T-cell (primary cell): ENCODE measurements at places on chromosomes 3 and 15.

- no peak overlapping the region for H3K27ac ChIP-seq
- no peaks in the 10 kb centered on the region for H3K27me3 ChIP-seq
- H3K36me3 ChIP-seq = no peaks in the 10 kb centered on the region
- no peak for DNase-seq
- no peak overlapping the region for H3K4me3 ChIP-seq
These were observed 519.2 kb downstream of the NAALADL2 start for GRCh38 chr3:175378348-175378747.

- no peaks in the 10 kb centered on the region for H3K36me3 ChIP-seq
- peak overlapping the region; percentile 58 for H3K4me3 ChIP-seq
- DNase-seq = peak; percentile 3
- H3K27me3 ChIP-seq = no peaks in the 10 kb centered on the region
These were observed 1.4 kb downstream of the ZNF609 start for GRCh38 chr15:64461721-64462162.

- no peak for DNase-seq
- H3K4me1 ChIP-seq = no peaks in the 10 kb centered on the region
- no peak overlapping the region for H3K27ac ChIP-seq
These were observed 49.5 kb downstream of the SLC25A26 start for GRCh38 chr3:66270288-66270687.

- H3K36me3 ChIP-seq = peaks cover 5% of the 10 kb centered on the region
- no peaks in the 10 kb centered on the region for H3K27me3 ChIP-seq
- DNase-seq = no peak
- peak overlapping the region; percentile 99 for H3K27ac ChIP-seq
- H3K4me1 ChIP-seq = peaks cover 47% of the 10 kb centered on the region
These were observed 4.0 kb downstream of the B2M start for GRCh38 chr15:44715142-44715796.

- H3K4me3 ChIP-seq = no peak overlapping the region
- no peaks in the 10 kb centered on the region for H3K36me3 ChIP-seq
- peak overlapping the region; percentile 64 for H3K27ac ChIP-seq
- H3K4me1 ChIP-seq = peaks cover 4% of the 10 kb centered on the region
These were observed 30.7 kb downstream of the DENND4A start for GRCh38 chr15:65761210-65761926.

DNA sequence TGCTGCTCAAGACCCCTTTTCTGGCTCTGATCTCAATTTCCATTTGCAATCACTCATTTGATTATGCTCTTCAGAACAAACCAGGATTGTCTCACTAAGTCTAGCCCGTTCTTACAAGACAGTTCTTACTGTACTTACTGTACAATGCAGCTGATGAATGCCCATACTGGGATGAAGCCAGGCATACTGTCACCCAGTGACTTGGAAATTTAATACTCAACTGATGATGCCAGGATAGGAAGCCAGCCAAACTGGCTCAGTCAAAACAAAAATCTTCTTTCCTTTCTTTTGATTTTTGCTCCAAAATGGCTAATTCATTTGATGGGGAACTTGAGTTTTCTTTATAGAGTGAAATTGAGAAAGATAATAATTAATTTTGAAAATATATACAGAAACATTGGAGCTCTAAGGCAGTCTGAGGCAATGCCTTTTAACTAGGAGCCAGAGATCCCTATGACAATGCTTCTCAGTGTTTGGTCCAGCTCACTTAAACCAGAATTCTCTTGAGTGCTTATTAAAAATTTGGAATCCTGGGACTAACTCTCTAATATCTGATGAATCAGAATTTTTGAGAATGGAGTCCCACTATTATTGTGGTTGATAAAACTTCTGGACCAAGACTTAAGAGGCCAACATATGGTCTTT is 265.6 kb upstream of the THBS1 start:
- no peaks in the 10 kb centered on the region for H3K36me3 ChIP-seq
- no peak overlapping the region for H3K4me3 ChIP-seq
- H3K27me3 ChIP-seq = peaks cover 2% of the 10 kb centered on the region
- no peak for DNase-seq

- DNase-seq = peak; percentile 69
- H3K4me1 ChIP-seq = no peaks in the 10 kb centered on the region
- H3K4me3 ChIP-seq = peak within 1 kb of the TSS; percentile 58
- H3K36me3 ChIP-seq = no peaks in the 10 kb centered on the region
These were observed at the start of gene CACNA2D2 for GRCh38 chr3:50503504-50504342. Gene CACNA2D2, minus strand, starts transcription at chr3:50503634. Its CDS starts 211 bp downstream, at chr3:50503423.

GRCh38 chr3:37905987-37906674 is 44.5 kb downstream of the CTDSPL start:
- DNase-seq = no peak
- no peak overlapping the region for H3K4me3 ChIP-seq

- DNase-seq = no peak
- no peaks in the 10 kb centered on the region for H3K36me3 ChIP-seq
- H3K27ac ChIP-seq = no peak overlapping the region
- peaks cover 13% of the 10 kb centered on the region for H3K27me3 ChIP-seq
- no peak overlapping the region for H3K4me3 ChIP-seq
- no peaks in the 10 kb centered on the region for H3K4me1 ChIP-seq
These were observed 5.3 kb upstream of the HDAC11 start for GRCh38 chr3:13474776-13475303.

- H3K4me1 ChIP-seq = no peaks in the 10 kb centered on the region
- peaks cover 2% of the 10 kb centered on the region for H3K27me3 ChIP-seq
These were observed 119.6 kb downstream of the FMN1 start for GRCh38 chr15:33074942-33075341.

DNA sequence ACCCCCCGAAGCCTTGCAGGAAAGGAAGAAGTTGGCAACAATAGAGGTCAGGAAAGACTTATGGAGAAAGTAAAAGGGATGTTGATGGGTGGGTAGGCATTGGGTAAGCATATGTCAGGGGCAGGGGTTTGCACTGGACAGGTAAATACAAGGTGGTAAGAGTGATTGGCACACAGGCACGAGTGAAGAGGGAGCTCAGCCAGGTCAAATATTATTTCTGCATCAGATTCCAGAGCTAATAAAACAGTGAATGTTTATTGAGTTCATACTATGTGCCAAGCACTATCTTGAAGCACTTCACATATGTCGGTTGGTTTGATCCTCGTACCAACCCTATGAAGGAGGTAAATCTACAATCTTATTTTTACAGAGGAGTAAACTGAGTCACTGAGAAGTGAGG is 6.6 kb downstream of the CLSTN2 start:
- no peak for DNase-seq
- peaks cover under 1% of the 10 kb centered on the region for H3K27me3 ChIP-seq
- no peaks in the 10 kb centered on the region for H3K4me1 ChIP-seq
- H3K4me3 ChIP-seq = no peak overlapping the region
- H3K27ac ChIP-seq = no peak overlapping the region
- H3K36me3 ChIP-seq = no peaks in the 10 kb centered on the region

GRCh38 chr15:96200357-96200967 is 130.0 kb upstream of the NR2F2 start:
- H3K36me3 ChIP-seq = no peaks in the 10 kb centered on the region
- DNase-seq = no peak
- no peaks in the 10 kb centered on the region for H3K27me3 ChIP-seq
- H3K4me1 ChIP-seq = no peaks in the 10 kb centered on the region
- H3K27ac ChIP-seq = no peak overlapping the region
- no peak overlapping the region for H3K4me3 ChIP-seq

GRCh38 chr3:61980041-61980440 is 393.3 kb downstream of the FEZF2 start:
- no peak for DNase-seq
- H3K36me3 ChIP-seq = no peaks in the 10 kb centered on the region
- H3K27ac ChIP-seq = no peak overlapping the region
- H3K4me1 ChIP-seq = no peaks in the 10 kb centered on the region
- no peak overlapping the region for H3K4me3 ChIP-seq

DNA sequence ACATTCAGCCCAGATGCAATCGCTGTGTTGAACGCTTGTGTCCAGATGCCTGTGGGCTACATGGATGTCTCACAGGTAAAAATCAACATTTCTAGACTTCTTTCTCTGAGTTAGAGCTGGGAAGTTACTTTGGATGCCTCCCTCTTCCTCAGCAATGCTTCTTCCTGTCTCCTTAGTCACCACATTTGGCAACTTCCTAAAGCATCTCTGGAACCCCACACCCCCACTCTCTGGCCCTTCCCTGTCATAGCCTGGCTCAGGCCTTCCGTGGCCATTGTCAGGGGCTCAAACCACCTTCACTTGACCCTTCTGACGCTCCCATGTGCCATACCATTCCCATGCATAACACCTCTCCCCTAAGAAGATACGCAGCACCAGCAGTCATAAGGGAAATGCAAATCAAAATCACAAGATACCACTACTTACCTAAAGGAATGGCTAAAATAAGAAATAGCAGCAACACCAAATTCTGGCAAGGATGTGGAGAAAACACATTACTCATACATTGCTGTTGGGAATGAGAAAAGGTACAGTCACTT is 21.6 kb upstream of the RGMA start:
- H3K27ac ChIP-seq = no peak overlapping the region
- peaks cover 8% of the 10 kb centered on the region for H3K4me1 ChIP-seq
- H3K4me3 ChIP-seq = no peak overlapping the region
- no peaks in the 10 kb centered on the region for H3K36me3 ChIP-seq
- no peak for DNase-seq

DNA sequence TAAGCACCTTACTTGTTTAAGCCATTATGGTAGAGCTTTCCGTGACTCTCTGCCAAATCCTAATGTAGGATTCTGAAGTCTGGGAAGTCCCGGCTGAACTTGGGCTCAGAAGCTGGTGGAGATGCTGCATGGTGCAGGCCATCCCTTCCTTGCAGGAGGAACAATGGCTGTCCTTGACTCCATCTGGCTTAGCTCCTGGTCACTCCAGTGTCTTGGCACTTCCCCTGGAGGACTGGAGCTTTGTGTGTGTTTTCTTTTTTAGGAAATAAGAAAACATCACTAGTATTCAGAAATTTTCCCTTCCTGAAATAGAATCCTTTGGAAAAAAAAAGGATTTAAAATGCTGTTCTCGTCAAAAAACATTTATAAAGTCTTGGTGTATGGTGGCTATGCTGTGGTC is 209.3 kb upstream of the ROPN1 start:
- DNase-seq = no peak
- H3K4me1 ChIP-seq = no peaks in the 10 kb centered on the region
- no peak overlapping the region for H3K27ac ChIP-seq

GRCh38 chr3:22907161-22907780 is 295.9 kb upstream of the UBE2E2 start:
- no peaks in the 10 kb centered on the region for H3K27me3 ChIP-seq
- H3K4me1 ChIP-seq = no peaks in the 10 kb centered on the region
- H3K36me3 ChIP-seq = no peaks in the 10 kb centered on the region
- no peak overlapping the region for H3K27ac ChIP-seq
- no peak overlapping the region for H3K4me3 ChIP-seq

DNA sequence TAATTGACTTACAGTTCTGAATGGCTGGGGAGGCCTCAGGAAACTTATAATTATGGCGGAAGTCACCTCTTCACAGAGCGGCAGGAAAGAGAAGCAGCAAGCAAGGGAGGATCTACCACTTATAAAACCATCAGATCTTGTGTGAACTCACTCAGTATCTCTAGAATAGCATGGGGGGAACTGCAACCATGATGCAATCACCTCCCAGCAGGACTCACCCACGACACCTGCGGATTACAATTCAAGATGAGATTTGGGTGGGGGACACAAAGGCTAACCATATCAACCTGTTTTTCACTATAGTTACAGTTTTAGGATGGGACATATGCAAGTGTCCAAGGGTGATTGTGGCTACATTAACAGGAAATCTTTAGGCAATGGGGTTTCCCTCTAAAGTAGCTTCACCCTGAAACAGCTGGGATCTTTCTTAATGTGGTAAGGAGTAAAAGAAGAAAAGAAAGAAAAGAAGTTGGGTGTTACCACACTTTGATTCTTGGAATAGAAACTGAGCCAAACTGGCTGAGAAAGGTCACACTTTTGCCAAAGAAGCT is 453.8 kb downstream of the OTOL1 start:
- no peak for DNase-seq
- no peaks in the 10 kb centered on the region for H3K27me3 ChIP-seq
- H3K27ac ChIP-seq = no peak overlapping the region
- no peaks in the 10 kb centered on the region for H3K36me3 ChIP-seq

- DNase-seq = no peak
- no peak overlapping the region for H3K27ac ChIP-seq
- H3K4me1 ChIP-seq = no peaks in the 10 kb centered on the region
- no peaks in the 10 kb centered on the region for H3K27me3 ChIP-seq
- H3K36me3 ChIP-seq = no peaks in the 10 kb centered on the region
These were observed 10.3 kb upstream of the RHO start for GRCh38 chr3:129518038-129518561.

- no peaks in the 10 kb centered on the region for H3K27me3 ChIP-seq
- no peak overlapping the region for H3K27ac ChIP-seq
- no peak overlapping the region for H3K4me3 ChIP-seq
- no peaks in the 10 kb centered on the region for H3K36me3 ChIP-seq
These were observed 397.7 kb upstream of the LMCD1 start for GRCh38 chr3:8103954-8104353.

DNA sequence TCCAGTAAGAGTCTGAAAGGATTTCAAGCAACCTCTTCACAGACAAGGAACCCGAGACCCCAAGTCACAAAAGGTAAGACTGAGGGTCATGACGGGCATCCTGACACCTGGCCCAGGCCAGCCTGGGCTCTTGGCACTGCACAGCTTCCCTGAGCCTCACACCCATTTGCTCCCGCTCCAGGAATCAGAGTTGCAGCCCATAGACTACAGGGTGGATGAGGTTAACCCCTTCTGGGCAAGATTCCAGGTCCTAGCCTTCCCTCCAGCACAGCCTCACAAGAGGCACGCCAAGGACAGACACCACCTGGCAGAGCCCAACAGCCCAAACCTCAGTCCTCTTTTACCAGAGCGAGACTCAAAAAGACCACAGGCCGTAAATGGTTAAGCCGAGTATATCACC is 36.2 kb downstream of the RBPMS2 start:
- no peaks in the 10 kb centered on the region for H3K36me3 ChIP-seq
- H3K27me3 ChIP-seq = no peaks in the 10 kb centered on the region
- H3K4me3 ChIP-seq = no peak overlapping the region
- no peaks in the 10 kb centered on the region for H3K4me1 ChIP-seq

DNA sequence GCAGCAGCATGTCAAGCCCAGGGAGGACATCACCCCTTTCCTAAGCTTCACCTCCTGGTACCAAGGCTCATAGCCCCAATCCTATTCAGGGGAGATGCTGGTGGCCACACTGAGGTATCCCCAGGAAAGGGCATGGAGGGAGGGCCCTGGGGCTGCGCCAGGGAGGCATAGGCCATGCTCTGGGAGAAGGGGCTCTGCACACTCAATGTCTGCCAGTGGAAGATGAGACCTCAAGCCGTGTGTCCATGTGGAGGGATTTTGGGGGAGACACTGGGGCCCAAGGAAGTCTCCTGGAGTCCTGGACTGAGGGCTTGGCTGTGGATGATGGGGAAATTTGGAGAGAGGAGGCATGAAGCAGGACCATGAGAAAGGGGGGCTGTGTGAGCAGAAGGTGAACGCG is 21.2 kb upstream of the PRR23E start:
- H3K4me3 ChIP-seq = no peak overlapping the region
- H3K27me3 ChIP-seq = peaks cover 52% of the 10 kb centered on the region
- no peaks in the 10 kb centered on the region for H3K36me3 ChIP-seq
- no peaks in the 10 kb centered on the region for H3K4me1 ChIP-seq

DNA sequence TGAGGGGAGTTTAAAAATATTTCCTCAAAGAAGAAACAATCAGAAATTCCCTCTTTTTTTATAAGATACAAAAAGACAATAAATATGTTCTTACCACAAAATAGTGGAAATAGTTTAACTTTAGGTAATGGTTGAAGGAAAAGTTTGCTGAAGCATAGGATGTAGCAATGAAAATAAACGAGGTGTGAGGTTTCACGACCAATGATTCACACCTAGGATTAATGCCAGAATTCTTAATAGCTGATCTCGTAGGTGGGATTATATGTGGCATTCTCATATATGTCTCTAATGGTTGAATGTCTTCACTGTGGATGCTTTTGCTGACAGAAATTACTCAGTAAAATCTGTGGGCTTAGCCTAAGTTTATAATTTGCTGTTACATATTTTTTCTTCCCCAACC is 467.7 kb downstream of the FGF12 start:
- no peaks in the 10 kb centered on the region for H3K27me3 ChIP-seq
- H3K4me3 ChIP-seq = no peak overlapping the region
- H3K4me1 ChIP-seq = no peaks in the 10 kb centered on the region
- no peaks in the 10 kb centered on the region for H3K36me3 ChIP-seq
- no peak overlapping the region for H3K27ac ChIP-seq
- DNase-seq = no peak
